ENCODE measurements at places on chromosomes 6 and 20.

- DNase-seq, result no peak
Measured at GRCh38 chr20:2135013-2135412, 33.4 kb downstream of the STK35 start.

DNA sequence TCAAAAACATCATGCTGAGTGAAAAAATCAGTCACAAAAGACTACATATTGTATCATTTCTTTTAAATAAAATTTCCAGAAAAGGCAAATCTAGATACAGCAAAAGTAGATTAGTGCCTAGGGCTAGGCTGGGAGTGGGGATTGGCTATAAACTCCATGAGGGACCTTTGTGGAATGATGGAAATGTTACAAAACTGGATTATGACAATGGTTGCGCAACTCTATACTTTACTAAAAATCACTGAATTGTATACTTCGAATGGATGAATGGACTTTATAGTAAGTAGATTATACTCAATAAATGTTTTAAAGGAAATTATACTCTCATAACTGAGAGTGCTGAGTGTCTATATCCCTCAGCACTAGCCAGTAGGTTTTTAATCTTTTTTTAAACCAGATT is 4.3 kb downstream of the HMGN3 start:
- no peak for DNase-seq

- DNase-seq, result no peak
Measured at GRCh38 chr6:85111481-85112011, 338.3 kb upstream of the NT5E start.

DNA sequence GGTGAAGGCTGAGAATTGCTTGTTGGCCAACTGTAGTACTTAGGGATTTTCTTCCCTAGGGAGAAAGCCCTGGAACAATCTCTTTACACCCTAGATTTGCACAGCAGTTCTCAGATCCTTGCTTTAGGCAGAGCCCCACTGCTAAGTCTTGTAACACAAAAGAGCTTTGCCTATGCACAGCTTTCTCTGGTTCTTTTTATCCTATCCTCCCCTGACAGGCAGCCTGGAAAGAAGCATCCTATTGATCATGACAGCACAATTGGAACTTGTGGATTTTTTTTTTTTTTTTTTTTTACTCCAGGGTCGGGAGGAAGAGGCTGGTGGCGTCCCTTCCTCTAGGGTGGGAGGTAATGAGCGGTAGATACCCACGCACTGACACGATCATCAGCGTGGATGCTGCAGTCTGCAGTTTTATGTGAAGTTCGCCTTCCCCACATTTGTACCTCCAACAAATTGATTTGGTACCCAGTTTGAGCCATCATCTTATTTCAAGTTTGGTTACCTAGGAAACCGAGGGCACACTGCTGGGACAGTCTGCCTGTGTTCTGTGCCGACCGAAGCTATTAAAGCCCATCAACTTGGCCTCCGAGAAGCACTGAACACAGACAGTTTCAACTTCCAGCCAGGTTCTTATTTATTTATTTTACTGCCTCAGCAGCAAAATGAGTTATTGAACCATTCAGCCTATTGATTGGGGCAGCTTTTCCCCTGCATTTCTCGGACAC is 110.1 kb downstream of the NRN1 start:
- no peak for DNase-seq

DNA sequence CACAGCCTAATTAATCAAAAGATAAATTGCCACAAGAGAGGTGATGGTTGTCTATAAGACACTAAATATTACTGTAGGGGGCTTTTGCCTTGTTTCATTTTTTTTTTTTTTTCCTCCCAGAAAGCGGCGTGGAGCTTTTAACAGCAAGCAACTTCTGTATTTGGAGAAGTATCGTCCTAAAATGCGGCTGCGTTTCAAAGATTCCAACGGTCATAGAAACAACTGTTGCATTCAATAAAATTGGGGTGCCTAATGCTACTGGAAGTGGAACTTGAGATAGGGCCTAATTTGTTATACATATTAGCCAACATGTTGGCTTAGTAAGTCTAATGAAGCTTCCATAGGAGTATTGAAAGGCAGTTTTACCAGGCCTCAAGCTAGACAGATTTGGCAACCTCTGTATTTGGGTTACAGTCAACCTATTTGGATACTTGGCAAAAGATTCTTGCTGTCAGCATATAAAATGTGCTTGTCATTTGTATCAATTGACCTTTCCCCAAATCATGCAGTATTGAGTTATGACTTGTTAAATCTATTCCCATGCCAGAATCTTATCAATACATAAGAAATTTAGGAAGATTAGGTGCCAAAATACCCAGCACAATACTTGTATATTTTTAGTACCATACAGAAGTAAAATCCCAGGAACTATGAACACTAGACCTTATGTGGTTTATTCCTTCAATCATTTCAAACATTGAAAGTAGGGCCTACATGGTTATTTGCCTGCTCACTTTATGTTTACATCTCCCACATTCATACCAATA is 7.8 kb downstream of the LOC128125822 start:
- DNase-seq, result no peak

DNA sequence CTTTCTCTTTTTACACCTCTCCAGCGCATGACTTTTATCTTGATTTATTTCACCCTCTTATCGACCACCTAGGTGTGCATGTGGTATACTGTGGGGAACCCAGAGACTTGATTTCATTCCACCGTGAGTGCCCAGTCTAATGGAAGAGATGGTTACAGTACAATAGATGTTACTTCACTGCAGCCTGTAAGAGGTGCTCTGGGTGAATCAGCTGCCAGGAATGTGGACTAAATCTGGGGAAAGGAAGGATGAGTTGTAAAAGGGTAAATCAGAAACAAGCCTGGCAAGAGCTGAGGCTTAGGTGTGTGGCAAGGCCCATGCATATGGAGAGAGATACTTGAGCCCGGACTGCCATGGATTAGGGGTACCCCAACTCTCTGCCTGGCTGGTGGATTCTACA is 7.4 kb downstream of the STK35 start:
- DNase-seq, result no peak

DNA sequence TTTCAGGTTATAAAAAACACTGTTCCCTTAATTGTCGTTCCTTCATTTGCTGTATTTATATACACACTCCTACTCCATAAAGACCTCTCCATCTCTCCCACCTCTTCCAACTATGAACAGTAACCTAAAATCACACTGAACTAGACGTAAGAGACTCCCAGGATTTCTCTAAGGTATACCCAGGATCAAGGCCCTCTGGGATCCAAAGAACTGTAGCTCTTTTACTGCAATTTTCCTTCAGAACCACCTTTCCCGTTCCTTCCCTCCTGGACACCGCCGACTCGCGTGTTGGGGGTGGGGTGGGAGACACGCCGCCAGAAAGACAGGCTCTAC is 680 bp downstream of the LATS1 start:
- DNase-seq, result no peak

DNA sequence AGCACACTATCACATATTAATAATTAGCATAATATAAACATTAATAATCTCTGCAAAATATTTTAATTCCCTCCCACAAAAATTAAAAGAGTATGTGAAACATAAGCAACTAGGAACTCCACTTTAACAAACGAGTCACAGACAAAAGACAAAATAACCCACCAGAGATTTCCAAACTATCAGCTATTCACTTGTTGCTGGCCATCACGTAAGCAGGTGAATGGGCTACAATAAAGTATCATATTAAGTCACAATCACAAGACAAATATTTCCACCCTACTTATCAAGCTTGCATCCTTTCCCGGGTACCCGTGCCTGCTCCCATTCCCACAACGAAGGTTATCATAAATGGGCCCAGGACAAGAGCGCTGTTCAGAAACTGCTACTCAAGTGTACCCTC is 2.5 kb downstream of the HDAC2 start:
- DNase-seq, result no peak

DNA sequence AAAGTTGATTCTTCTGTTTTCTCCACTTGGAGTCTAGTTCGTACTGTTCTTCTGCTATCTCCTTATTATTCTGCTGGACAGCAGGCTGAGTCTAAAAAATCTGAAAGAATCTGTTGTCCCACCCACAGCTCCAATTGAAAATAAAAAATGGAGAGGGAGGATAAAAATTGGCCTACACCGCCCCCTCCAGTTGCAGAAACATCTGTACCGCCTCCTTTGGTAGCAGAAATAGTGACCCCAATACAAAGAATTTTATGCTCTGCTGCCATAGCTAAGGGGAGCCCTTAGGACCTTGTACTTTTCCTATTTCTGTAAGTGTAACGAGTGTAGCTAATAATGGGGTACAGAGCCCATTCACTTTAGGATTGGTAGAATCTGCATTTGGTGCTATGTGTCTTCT is 4.9 kb upstream of the FKBP1A start:
- DNase-seq, result no peak

All from SK-N-SH (cell line).